Fibroblast of the aortic adventitia (primary cell): ENCODE measurements at places on chromosomes 7 and 10. TPM values are rescaled to one million over a fixed set of nuclear protein-coding genes. Genes with fewer than 3 reads are reported as not detected.

- DNase-seq: no peak
These were observed 26.5 kb upstream of the PRKAG2 start for GRCh38 chr7:151903249-151904032.

- DNase-seq: no peak
These were observed 393 bp downstream of the ZNF467 start for GRCh38 chr7:149772956-149773434.

- DNase-seq: no peak
These were observed 40.1 kb downstream of the ELMO1 start for GRCh38 chr7:37408291-37409228.

Gene RGR
- total RNA-seq: not detected in 2 replicates

Gene GJC3
- total RNA-seq: not detected in 2 replicates
